ENCODE measurements at places on chromosomes 6 and 20.

DNA sequence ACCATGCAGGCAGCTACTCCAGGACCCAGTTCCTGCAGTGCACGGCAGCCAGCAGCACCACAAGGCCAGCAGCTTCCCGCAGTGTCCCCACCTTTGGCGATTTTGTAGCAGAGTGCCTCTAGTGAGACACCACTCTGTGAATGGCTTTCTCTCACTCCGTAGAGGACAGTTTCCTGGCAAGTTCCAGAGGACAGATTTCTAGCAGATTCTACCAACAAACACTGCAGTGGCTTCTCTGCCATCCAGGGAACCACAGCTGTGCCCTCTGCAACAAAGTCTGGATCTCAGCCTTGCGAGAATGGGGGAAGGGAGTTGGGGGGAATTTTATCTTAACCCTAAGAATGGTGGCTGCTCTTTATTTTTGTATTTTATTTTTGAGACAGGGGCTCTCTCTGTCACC lies 28.7 kb downstream of the SNHG17 start:
- DNase-seq, result no peak

DNA sequence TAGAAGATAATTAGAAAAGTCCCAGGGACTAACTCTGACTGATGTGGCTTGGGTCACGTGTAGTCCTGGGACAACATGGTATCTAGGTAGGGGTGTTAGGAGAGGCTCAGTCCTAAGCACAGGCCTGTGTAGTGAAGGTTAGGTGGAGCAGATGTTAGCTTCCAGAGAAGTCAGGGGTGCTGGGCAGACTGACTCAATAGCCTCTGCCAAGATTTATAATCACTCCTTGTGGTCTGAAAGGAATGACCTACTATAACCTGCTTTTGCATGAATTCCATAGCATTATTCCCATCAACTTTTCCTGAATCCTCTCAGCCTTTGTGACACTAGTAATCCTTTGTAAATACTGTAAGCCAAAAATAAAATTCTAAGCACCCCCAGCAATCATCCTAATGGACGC lies 10.2 kb upstream of the PEX7 start:
- DNase-seq, result no peak

DNA sequence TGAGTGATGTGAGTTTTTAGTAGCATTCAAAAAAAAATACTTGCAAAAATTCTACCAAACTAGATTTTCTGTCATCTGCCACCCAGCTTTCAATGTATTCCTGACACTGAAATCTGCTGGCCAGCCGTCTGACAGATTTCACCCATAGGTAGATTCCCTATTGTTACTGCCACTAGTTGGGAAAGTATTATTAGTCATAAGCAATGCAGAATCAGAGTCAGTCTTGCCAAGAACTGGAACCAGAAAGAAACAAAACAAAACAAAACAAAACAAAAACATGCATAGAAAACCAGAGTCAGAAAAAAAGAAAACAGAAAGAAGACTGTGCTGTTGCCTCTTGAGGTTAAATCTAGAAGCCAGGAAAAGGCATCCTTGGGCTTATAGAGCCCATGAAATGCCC lies 293.1 kb upstream of the KCNQ5 start:
- DNase-seq, result no peak

- DNase-seq, result no peak
These were observed 132.8 kb upstream of the ECI2 start for GRCh38 chr6:4268171-4268570.
